ENCODE measurements at places on chromosomes 2 and 18.

- no peak for DNase-seq
Observed at GRCh38 chr18:53625997-53626599, 598.4 kb downstream of the MBD2 start.

- no peak for DNase-seq
Observed at GRCh38 chr2:107027810-107028209, 141.8 kb upstream of the ST6GAL2 start.

DNA sequence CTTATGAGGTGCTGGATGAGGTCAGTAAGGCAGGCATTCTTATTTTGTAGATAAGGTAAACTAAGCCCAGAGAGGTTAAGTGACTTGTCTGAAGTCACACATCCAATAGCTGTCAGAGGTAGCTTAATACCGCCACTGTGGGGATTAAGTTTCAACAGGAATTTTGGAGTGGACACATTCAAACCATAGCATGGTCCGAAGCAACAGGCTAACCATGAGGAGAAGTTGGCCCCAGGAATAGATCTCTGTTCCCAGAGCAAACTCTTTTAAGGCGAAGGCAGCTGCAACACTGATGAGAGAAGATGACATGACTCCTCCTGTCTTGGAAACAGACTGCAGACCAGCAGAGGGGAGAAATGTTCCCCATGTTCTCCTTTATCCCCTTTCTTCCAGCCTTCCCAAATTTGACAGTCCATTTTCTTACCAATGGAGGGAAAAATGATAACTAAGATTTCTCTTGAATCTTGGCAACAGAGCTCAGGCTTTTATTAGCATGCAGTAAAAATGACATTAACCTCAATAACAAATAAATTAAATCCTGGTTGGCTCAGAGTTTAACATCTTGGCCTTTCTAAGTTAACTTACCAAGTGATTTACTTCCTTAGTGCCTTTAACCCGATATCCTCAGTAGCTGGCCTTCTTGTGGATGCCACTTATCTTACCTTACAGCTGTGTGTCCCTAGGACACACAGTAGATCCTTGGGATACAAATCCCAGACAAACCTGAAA lies 67.9 kb upstream of the STPG4 start:
- DNase-seq = no peak

DNA sequence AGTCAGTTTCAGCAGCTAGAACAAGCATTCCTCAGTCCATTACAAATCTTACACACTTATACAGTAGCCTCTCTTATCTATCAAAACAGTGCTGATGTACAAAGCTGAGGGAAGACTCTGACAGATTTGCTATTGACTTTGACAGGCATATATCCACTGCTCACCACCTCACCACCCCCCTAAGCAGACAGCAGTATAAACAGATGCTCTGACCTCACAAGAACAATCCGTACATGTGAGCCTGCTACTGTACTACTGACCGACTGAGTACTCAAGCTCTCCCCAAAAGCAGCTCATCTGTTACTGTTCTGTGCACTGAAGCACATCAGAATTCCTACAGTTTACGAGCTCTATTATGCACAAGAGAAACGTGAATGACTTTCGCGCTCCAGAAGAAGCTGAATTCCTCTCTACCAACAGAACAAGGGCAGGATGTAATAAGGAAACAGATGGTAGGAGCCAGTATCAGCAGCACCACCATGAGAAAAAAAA lies 95.6 kb upstream of the PDE1A start:
- no peak for DNase-seq

GRCh38 chr18:3458378-3458777 lies 8.4 kb downstream of the TGIF1 start:
- DNase-seq = no peak

GRCh38 chr2:2926858-2927175 lies 450.8 kb downstream of the EIPR1 start:
- no peak for DNase-seq

GRCh38 chr2:25362434-25363145 lies 20.9 kb upstream of the DNMT3A start:
- no peak for DNase-seq

DNA sequence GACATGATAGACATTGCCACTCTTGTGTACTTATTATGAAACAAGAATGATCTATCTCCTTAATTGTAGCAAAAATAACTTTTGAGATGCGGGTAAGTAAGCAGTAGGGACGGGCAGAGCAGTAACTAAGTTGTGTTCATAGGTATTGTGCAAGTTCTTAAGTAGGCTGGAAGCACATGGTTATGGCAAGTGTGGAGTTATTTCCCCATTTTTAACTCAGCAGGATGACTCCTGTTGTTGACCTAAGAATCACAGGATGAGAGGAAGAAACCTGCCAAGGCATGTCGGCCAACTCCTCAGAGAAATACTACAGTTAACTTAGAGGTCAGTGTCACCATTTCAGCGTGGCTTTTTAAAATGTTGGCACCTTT lies 51.1 kb upstream of the FN1 start:
- no peak for DNase-seq

DNA sequence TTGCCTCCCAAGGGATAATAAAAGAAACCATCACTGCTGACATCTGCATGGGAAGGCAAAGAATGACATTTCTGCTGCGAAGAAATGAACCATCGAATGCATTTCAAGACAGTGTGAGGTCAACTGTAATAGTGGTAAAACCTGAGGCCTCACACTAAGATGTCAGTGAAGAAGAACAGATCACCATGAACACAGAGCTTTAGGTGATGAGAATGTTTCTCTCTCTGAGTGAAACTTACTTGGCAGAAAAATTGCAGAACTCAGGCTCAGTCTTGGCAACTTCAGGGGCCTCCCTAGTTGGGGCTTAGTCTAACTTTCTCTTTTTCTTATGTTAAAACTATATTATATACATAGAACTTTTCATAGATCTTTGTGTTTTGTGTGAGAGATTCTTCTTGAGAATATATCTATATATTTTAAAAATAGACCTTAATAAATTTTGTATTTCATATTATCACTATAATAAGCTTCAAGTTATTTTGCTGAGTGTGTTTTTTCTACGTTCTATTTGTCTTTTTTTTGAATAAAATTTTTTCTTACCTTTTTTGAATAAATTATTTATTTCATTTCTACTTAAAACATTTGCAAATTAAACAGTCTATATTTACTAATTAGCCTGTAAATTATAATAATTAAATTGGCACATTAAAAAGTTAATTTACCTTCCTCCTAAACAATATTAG lies 427.5 kb upstream of the TRIB2 start:
- DNase-seq = no peak

DNA sequence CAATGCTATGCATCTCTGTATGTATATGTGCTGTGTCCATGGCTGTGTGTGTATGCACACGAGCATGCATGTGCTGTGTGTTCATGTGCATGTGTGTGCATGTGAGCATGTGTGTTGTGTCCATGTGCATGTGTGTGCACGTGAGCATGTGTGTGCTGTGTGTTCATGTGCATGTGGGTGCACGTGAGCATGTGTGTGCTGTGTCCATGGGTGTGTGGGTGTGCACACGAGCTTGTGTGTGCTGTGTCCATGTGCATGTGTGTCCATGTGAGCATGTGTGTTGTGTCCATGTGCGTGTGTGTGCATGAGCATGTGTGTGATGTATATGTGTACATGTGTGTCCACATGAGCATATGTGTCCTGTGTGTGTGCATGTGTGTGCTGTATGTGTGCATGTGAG lies 414.4 kb upstream of the SALL3 start:
- no peak for DNase-seq

DNA sequence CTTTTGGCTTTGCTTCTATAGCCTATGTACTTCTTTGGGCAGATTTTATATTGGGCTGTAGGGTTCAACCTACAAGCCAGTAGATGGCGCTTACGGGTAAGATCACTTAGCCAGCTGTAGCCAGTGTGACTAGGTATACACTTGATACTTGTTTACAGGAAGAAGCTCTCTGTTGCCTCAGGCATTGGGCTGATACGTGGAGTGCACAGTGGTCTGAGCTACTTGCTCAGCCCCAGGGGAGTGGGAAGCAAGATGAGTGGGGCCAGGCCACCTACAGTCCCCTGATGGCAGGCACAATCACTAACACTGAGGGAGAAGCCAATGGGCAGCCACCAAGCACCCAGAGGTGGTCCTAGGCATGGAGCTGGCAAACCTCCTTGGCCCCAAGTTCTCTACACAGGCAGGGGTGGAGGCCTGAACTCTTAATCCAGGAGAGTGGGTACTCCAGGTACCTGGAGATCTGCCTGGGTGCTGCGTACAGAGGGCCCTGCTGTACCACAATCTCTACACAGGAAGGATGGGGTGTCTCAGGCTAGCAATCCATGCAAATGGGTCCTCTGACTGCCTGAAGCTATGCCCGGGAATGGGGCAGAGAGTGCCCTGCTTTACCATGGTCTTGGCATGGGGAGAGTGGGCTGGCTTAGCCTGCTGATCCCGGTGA lies 122.2 kb downstream of the NCOA1 start:
- no peak for DNase-seq

DNA sequence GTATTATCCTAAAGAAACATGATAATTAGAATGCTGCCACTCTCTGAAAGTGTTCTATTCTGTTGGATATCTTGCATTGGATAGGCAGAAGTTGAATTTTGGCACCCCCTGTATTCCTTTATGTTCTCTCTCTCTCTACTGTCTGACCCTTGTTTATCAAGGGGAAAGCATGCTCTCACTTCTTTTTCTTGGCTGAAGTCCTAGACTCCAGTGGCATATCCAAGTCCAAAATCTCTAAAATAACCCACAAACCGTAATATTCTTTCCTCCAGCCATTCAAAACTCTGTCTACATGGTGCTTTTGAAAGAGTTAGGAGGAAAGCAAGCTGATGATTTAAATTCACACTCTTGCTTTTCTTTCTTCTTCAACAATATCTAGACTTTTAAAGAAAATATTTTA lies 669.7 kb downstream of the TDRD15 start:
- DNase-seq = no peak

DNA sequence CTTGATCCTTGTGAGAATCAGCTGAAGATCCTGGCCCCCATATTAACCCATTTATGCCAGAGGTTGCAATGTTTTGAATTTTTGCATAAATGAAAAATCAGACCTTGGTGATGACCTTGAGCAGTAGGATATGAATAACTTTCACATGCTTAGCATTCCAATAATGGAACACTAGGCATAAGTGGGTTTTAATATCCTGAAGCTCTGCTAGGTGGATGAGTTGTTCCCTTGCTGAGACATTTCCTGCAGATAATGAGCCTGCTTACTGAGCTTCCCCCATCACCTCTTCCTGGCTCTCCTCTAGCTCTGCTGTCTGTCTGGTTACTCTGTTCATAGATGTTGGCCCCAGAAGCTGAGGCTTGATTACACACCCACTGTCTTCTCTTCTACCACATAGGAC lies 25.5 kb upstream of the SEC11C start:
- DNase-seq = no peak

DNA sequence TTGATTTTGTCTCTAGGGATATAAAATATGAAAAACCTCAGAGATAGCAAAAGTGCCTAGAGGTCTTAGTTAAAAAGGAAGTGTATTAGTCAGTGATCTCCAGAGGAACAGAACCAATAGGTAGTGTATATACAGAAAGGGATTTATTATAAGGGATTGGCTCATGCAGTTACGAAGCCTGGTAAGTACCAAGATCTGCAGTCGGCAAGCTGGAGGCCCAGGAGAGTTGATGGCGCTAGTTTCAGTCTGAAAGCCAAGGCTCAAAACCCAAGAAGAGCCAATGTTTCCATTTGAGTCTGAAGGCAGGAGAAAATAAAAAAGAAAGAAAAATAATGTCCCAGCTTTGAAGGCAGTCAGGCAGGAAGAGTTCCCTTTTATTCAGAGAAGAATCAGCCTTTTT lies 93.3 kb downstream of the COLEC12 start:
- no peak for DNase-seq

DNA sequence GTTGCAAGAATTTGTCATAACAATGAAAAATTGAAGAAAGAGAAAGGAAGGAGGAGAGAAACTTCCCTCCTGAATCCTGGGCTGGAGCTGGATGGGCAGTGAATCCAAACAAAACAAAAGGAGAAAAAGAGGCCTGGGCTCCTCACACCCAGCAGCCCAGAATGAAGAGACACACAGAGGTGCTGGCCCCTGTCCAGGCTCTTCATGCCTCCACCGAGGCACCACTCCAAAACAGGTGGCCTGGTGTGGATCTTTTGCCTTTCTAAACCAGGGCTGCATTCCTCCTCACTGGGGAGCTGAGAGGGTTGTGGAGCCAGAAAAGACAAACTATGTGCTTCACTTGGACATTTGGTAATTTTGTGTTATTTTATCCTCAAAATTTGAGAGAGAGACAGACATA lies 76.0 kb downstream of the FAM124B start:
- no peak for DNase-seq

DNA sequence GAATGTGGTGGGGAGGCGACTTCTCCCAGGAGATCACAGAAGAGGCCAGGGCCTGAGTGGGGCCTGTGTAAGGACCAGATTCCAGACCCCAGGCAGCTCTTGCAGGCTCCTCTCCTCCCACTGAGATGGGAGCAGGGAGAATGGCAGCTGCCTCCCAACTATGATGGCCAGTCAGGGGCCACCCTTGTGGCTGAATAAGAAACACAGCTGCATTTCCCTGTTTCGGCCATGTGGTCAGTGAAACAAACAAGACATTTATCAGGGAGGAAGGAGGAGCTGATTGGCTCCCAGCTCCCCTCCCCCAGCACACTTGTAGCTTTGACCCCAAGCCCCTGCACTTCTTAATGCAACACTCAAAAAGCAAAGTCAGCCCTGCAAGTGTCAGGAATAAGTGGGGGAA lies 143.5 kb downstream of the CELF4 start:
- DNase-seq = no peak

DNA sequence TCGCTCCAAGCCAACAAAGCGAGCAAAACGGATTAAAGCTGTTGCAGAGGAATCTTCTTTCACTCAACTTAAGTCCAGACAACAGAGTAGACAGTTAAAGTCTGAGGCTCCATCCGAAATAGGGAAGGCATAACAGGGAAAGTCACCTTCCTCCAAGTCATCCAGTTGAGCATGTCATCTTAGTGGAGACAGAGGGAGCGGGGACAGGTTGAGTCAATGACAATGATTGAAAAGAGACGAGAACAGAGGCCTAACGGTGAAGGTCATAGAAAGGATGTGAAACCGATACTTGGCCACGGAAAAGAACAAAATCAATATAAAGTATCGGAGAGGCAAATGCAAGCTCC lies 455 bp downstream of the C18orf32 start:
- DNase-seq = no peak

GRCh38 chr2:201784563-201784962 lies 3.8 kb upstream of the ALS2 start:
- DNase-seq = no peak

DNA sequence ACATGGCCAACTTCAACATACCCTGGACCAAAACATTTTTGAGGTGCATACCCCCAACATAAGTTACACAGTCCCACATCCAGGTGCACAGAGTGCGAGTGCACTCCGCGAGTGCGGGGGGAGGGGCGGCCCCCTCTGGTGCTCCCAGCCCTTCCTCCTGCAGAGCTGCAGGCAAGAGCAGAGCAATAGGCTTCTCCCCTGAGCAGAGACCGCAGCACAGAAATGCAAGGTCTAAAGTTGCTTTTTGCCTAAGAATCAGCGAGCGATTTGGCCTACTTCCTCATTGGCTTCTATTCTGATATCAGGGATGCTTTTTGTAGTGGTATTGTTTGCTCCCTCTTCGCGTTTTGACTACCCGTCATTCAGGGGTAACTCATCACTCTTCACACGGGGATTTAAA lies 40.6 kb downstream of the BOLA3 start:
- no peak for DNase-seq

- DNase-seq = no peak
Observed at GRCh38 chr18:44341759-44342158, 338.9 kb upstream of the SETBP1 start.

GRCh38 chr2:26196683-26197418 lies 24.0 kb downstream of the GAREM2 start:
- no peak for DNase-seq

- DNase-seq = no peak
Observed at GRCh38 chr2:207929923-207930322, 95.4 kb downstream of the PLEKHM3 start.

GRCh38 chr2:18771212-18771611 lies 181.8 kb upstream of the NT5C1B start:
- no peak for DNase-seq
